ENCODE measurements at places on chromosomes 4 and X.

GRCh38 chrX:11305641-11306040, 12.4 kb downstream of the AMELX start:
- no peak for DNase-seq

DNA sequence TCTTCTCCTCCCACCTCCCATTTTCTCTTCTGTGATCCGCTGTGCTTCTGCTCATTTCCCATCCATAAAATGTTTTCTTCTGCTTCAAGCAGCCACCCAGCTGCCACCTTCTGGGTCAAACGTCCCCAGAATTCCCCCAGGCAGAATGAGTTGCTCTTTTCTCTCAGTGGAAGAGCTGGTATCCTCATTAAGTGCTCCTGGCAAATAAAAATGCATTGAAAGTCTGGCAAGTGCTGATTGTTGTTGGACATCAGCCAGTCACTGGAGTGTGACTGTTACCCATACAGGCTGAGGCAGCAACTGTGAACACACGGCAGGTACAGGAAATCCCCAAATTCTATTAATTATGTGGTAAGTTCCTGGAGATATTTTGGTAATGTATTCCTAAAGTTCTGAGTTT, 52.6 kb downstream of the LIMCH1 start:
- no peak for DNase-seq

GRCh38 chr4:82811392-82811791, 12.8 kb upstream of the SCD5 start:
- DNase-seq, result no peak

GRCh38 chrX:123357941-123358340, 173.9 kb downstream of the GRIA3 start:
- DNase-seq, result no peak

DNA sequence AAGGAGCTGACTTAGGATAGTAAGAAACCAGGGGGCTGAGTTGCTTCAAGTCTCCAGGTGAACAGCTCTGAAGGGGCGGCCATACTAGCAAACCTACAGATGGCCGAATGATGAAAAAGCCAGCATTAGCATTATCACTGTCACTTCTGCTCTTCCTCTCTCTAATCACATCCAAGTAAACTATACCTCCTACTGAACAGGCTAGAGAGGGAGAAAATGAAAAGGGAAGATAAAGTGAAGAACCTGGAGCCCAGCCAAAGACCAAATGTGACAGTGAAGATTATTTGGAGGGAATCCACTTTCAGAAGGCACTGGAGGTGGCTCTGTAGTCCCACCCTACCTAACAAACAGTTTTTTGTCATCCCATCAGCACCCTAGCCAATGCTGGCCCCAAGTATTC, 50.4 kb upstream of the PRPS1 start:
- no peak for DNase-seq

- no peak for DNase-seq
These were observed 536.3 kb upstream of the HTR2C start for GRCh38 chrX:114047558-114047957.

- no peak for DNase-seq
These were observed 177.7 kb downstream of the ADAMTS3 start for GRCh38 chr4:72391281-72391680.

DNA sequence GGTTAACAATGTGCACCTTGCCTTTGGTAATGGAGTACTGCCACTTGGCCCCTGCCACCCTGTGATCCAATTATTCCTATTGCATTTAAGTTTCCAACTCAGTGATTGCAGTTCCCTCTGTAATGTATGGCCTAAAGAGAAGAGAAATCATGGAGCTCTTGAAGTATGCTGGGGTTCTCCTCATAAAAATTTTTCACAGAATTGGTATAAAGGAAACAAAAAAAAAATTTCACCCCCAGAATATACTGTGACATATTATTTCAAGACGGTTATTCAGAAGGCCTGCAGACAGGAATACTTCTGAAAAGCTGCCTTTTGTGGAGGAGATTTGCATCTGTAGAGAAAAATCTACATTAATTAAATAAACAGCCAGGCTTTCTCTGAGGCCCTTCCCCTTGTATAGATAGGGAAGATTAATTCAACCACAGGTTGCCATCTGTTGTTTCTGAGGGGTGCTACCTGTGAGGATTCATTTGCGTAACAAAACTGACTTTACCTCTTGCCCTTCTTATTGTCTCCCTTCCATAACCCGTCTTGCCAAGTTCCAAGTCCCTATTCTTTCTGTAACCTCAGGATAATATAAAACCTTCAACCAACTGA, 94.8 kb upstream of the LANCL3 start:
- DNase-seq, result no peak

DNA sequence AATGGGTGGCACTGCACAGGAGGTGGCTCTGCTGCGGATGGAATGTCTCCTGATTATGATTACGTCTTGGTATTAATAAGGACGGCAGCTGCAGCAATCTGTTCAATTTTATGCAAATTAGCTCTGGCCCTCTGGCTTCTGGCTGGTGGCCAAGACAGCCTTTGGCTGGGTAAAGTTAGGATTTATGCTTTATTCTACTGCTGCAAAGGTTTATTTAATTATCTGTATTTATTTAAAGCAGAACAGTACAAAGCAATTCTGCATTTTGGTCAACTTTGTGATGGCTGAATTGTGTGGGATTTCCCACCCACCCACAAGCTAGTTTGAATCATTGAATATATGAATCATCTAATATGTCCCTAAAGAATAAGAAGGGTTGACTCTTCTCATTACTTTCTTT, 745.6 kb upstream of the FAM241A start:
- DNase-seq, result no peak

DNA sequence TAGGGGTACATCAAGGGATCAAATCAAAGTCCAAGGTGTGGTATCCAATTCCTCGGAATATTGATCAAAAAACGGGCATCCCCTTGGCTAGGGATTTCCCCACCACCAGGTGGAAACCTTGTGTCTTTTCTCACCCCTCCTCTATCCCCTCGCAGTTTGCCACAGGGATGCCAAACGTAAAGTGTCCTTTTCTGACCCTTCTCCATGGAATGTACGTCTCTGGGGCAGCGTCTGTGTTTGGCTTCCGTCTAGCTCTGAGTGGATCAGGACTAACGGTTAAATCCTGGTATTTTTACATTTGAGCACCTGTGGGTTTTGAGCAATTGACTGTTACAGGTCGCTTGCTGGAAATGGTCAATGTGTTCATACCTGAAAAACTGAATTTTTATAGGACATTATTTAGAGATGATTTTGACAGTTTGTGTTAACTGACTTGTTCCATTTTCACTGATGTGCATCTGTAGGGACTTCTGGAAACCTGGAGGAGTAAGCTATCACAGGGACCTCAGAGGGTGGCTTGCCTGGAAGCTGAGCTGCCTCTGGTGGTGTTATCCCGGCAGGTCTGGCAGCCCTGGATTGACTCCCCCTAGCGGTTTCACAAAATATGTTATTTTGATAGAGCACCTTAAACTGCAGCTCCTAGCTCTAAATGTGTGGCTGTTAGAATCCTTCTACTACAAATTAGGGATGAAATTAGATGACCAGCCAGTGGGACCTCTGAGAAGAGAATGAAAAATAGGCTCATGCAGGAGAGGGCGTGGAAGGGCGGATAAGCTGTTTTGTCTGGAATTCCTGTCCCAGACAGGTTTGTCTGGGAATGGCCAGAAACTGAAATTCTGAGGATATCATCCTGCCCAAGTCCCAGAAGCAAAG, 8.8 kb upstream of the MGST2 start:
- peak; percentile 51 for DNase-seq

GRCh38 chr4:41853973-41854372, 81.3 kb upstream of the TMEM33 start:
- no peak for DNase-seq

DNA sequence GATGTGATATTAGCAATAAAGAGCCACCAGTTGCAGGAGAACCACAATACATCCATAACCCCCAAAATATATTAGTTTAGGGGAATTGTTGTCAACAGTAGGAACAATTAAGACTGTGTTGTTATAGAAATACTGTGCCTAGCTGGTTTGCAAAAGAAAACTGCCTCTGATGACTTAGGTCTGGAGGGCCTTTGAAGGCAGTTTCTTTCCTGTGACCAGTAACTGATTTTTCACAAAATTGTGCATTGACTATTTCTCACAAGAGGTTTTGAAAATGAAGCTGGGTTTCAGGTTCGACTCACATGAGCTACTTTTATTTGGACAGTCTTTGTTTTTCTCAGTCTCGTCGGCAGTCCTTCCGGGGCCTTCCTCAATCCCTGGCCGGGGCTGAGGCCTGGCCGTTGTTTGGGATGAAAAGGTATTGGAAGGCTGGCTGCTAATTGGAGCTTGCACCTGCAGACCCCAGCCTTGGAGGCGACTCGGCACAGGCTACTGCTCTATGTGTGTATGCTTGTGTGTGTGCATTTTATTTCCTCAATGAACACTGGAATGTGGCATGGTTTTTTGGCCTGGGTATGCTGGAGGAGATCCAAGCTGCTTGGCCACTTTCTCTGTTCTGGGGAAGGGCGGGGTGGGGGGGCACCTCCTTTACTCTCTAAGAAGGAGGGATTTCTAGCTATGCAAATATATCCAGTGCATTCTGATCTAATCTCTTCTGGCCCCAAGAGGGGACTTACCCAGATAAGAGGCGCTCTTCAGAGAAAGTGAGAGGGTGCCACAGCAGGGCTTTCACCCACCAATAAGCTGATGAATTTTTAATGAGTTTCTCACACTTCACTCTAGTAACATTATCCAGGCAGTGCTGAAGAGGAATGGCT, 49.5 kb upstream of the LNX1 start:
- no peak for DNase-seq

DNA sequence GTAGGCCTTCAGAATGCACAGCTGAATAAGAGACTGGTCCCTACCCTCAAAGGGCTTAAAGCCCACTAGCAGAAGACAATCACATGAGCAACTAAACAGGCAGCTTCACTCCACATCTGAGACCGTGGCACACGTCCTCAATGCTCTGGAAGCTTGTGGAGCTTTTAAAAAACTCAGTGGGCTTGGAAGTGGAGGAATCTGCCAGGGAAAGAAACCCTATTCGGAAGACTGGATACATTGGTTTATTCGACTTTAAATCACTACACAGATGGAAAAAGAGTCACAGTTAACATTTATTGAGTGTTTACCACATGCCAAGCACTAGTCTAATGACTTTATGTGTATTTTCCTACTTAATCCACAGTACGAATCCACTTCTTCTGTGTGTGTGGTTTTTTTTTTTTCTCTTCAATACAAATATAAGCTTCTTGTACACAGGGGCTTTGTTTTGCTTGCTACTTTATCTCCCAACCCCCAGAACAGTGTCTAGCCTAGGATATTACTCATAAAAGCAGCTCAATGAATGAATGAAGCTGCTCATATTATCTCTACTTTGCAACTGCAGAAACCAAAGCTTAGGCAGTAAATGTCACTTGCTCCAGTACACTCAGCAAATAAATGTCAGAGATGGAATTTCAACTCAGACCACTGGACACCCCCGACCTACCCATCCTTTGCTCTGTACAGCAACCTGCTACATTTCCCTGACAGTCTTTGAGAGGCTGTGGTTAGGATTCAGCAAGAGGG, 137.7 kb downstream of the LDB2 start:
- no peak for DNase-seq
